ENCODE measurements at places on chromosomes 5 and 9.

DNA sequence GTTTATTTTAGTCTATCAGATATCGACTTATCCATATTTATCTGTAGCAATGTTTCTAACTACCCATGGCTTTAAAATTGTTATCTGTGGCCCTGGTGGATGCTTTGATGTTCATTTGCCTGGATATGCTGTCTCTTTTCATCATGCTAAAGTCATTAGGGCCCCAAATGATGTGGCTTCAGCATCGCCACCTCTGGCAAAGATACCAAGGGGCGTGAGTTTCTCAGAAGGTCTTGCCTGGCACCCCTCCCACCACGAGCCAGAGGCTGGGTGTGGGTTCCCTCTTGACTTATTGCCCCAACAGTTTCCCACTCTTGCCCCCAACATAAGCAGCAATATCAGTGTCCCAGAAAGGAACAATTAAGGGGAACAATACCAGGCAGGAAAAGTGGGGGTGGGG lies 5.4 kb downstream of the ROPN1L start:
- no peak for DNase-seq

DNA sequence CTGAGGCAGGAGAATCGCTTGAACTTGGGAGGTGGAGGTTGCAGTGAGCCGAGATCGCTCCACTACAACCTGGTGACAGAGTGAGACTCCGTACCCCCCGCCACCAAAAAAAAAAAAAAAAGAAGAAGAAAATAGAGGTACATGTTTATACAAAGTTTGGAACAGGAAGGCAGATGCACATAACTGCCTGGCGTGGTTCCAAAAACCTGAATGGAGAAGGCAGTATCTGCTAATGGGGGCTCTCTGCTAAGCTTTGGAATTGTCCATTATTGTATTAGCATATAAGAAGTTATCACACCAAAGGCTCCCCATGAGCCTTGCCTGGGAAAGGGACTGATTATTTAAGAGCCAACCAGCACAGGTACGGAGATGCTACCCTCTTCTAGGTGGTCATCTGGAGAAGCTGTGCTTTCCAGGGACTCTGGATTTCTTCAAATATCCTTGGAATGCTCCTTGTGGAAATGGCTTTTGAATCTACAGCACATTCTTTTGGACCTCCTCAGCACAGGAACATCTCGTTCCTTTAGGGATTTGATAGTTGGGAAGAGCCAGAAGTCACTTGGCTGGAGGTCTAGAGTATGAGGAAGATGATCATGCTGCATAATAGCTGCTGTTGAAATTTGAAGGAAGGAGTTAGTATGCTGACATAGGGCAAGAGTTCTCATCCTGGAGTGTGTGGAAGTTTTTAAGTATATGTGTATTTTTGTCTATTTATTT lies 42.5 kb upstream of the ABCA1 start:
- no peak for DNase-seq

DNA sequence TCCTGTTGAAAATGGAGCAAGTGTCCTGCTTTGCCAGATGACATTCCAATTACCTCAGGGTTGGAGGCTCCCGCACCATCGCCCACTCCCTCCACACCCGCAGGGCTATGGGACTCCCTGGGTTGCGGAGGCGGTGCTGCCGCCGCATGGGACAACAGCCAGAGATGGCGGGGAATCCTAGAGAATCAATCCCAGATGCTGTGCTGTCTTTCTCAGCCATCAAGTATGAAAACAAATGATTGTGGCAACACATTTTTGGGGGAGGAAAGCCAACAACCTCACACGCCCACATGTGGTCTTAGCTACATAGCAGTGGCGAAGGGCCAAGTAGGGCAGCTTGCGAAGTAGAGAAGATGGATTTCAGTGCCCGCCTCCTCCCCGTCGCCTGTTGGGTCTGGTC lies 46.7 kb downstream of the IL31RA start:
- DNase-seq = no peak

DNA sequence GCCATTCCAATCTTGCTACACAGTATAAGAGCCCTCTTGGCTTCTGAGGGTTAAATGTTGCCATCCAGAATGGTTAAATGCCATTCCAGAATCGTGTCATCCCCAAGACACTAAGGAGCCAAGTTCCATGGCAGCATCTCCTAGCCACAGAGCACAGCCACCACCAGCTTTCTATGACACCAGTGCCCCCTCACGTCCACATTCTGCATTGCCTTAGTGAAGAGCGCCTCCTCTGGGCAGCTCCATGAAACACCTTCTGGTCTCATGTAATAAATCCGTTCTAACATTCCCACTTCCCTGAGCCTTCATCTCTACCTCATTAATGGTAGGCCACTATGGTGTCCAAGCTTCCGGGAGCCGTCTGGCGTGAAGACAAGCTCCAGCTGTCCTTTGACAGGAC lies 12.4 kb downstream of the CBY3 start:
- DNase-seq = no peak

- DNase-seq = no peak
Measured at GRCh38 chr5:109681763-109682162, 8.0 kb upstream of the MAN2A1 start.

DNA sequence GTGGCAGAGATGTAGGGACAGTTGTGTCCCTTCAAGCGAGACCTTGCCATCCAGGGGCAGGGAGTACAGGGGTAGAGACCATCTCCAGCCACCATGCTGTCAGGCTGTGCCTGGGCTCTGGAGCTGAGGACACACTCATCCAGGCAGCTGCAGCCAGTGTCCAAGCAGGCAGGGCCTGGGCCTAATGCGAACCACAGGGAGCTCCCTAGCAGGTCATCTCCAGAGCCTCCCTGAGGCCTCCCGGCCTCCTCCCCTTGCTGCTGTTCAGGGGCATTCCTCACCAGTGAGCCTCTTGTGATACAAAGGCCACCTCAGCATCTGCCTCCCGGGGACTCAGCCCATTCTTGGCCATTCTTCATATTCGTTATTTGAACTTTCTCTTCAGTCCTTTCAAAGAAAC lies 35.0 kb downstream of the TPPP start:
- DNase-seq = no peak

GRCh38 chr5:149745-150485 lies 41.4 kb upstream of the LRRC14B start:
- DNase-seq = no peak

GRCh38 chr9:13165236-13165945 lies 114.1 kb downstream of the MPDZ start:
- DNase-seq = no peak

DNA sequence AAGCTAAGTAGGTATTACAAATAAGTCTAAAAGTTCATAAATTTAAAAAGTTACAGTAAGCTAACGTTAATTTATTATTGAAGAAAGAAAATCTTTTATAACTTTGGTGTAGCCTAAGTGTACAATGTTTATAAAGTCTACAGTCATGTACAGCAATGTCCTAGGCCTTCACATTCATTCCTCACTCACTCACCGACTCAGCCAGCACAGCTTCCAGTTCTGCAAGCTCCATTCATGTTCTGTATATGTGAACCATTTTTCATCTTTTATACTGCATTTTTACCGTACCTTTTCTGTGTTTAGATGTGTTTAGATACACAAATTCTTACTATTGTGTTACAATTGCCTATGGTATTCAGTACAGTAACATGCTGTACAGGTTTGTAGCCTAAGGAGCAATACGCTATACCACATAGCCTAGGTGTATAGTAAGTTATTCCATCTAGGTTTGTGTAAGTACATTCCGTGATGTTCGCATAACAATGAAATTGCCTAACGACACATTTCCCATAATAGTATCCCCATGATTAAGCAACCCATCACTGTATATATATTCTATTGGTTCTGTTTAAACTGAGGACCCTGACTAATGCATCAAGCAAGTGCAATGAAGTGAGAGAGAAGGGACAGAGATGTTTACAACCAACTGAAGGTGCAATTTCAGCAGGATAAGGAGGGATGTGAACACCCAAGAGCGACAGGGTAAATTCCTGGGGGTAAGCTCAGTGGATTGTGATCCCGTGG lies 88.9 kb upstream of the TRIO start:
- no peak for DNase-seq

- no peak for DNase-seq
Measured at GRCh38 chr5:91329283-91329682, 53.8 kb downstream of the ARRDC3 start.

- DNase-seq = no peak
Measured at GRCh38 chr5:140801494-140801841, 611 bp downstream of the PCDHA3 start.

DNA sequence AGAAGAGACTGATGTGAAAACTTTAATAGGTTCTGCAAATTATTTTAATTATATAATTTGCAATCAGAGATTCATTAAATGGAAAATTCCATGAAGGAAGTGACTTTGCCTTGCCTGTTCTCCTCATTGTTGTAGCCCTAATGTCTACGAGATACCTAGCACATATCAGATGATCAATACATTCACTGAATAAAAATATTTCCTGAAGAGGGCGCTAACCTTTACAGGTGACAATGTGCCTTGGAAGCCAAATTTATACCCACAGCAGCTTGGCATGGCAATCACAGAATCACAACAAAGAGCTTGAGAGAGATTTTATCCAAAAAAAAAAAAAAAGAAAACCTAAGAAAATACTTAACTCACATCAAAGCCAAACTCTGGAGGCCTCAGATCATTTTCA lies 17.4 kb downstream of the HAUS6 start:
- DNase-seq = no peak

DNA sequence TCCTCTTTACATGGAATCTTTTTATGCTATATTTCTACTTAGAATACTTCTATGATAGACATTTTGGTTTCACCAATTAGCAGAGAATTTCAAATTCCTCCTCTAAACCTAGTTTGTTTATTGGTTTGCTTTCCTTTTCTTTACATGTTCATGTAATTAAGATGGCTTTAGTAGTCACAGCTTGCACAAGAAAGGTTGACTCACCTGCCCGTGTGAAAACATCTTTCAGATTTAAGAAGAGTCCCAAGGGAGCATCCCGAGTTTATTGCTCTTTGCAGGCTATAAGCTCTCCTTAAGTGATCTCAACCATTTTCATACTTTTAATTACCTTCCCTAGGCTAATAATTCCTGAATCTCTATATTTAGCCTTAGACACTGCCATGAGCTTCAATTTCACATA lies 28.9 kb downstream of the TYRP1 start:
- no peak for DNase-seq

GRCh38 chr5:52024359-52024758 lies 641.1 kb downstream of the ISL1 start:
- DNase-seq = no peak

Data from Calu3 (cell line).